ENCODE measurements at places on chromosomes 3 and 15.

DNA sequence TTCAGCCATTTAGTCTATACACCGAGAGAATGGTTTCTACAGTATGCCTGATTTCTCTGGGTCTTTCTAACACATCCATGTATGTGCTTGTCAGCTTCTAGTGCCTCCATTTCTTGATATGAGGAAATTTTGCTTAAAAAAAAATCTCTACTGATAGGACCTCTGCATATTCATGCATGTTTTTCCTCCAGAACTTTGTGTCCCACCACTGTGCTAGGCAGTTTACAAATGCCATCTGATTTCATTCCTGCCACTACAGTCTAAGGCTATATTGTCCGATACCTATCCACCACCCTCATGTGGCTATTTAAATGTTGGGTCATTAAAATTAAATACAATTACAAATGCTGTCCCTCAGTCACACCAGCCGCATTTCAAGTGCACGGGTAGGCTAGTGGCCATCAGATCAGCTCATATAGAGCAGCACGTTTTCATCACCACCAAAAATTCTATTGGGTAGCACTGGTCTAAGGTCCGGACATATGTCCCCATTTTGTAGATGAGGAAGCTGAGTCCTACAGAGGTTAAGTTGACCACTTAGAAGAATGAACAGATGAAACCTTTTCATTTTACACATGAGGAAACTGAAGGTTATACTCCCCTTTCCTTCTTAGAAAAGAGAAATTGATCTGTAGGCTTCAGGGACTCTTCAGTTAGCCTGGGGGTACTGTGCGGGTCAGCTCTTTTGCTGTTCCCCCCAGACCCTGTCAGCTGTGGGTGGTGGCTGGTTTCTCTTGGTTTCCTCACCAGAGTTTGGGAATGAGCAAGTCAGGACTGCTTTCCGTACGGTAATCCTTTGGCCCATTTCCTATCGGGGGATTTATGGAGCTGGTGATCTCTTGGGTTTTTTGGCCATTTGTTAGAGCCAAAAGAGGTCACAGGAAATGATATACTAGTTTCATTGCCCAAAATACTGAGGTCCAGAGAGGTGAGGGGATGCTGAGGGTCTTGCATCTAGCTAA is 56.5 kb downstream of the SMAD3 start:
- DNase-seq, result no peak

GRCh38 chr15:66739287-66739686 is 37.3 kb downstream of the SMAD6 start:
- no peak for DNase-seq

GRCh38 chr3:185137821-185138220 is 15.0 kb downstream of the C3orf70 start:
- DNase-seq, result no peak

DNA sequence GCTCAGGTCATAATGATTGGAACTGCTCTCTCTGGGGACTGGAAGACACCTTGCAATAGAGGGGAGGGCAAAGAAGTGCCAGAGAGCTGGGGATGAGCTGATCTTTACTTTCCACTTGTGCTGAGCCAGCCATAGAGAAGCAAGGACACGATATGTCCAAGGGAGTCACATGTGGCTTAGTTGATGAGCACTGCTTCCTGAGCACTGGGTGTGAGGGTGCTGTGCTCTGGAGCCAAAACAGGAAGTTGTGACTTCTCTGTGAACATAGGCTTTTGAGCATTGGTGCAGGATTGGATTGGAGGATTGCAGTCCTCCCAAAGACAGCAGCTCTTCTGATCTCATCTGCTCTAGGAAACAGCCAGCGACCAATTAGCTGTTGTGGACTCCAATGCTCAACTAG is 6.7 kb downstream of the PARP14 start:
- DNase-seq, result no peak

- no peak for DNase-seq
Measured at GRCh38 chr15:51755790-51756189, 4.4 kb downstream of the TMOD2 start.

- DNase-seq, result no peak
Measured at GRCh38 chr3:148697306-148698189, at the start of gene AGTR1. TSS of gene AGTR1 (plus strand) at chr3:148697903. CDS start at chr3:148741036, 43,133 bp downstream.

DNA sequence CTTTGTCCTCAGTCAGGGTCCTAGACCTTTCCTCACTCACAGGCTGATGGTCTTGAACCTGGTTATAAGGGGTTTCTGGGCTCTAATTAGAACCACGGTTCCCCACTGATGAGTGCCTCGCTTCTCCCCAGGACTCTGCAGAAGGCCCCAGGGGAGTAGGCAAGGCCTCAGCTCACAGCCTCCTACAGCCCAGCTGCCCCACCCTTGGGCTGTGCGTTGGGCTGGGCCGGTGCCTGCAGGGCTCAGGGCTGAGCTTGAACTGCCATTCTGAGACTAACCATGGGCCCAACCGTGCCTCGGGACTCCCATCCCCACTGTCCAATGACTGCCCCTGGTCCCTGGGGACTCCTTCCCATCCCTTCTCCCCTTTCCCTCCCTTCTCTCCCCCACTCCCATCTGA is 25.6 kb downstream of the CLEC3B start:
- no peak for DNase-seq

- no peak for DNase-seq
Measured at GRCh38 chr15:92625251-92625980, 30.2 kb downstream of the FAM174B start.
